ENCODE measurements at places on chromosomes 16 and 17.

- no peak for DNase-seq
Observed at GRCh38 chr16:51763072-51763661, 612.1 kb upstream of the SALL1 start.

DNA sequence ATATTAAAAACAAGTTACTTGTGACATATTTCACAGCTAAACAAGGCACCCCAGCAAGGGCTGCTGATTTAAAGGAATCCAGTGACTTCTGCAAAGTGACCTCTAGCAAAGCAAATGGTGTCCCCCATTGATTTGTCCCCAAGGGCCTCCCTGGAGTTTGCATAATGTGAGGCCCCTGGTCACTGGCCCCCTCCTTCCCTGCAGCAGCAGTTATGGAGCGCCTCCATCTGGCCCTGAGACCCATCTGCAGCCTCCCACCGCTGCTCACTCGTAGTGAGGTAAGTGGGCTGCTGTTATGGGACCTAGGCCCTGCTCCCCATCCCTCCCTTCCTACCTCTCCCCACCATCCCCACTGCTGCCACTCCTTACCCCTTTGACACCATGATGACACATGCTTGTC lies 19.6 kb upstream of the EEF2K start:
- no peak for DNase-seq

GRCh38 chr16:15811481-15812400 lies 45.1 kb downstream of the MYH11 start:
- DNase-seq, result peak; percentile 87

DNA sequence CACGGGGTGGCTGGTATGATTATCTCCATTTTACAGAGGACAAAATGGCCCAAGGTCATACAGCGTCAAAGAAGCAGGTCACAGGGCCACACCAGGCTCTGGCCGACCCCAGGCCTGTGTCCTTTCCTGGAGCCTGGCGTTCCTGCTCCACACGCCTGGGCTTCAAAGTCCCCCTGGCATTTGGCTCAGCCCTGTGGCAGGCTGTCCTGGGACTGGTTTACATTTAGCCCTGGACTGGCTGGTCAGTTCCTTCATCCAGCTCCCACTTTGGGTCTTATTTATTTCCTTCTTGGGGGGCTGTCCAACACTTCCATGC lies 15.3 kb downstream of the TBX2 start:
- DNase-seq, result no peak

DNA sequence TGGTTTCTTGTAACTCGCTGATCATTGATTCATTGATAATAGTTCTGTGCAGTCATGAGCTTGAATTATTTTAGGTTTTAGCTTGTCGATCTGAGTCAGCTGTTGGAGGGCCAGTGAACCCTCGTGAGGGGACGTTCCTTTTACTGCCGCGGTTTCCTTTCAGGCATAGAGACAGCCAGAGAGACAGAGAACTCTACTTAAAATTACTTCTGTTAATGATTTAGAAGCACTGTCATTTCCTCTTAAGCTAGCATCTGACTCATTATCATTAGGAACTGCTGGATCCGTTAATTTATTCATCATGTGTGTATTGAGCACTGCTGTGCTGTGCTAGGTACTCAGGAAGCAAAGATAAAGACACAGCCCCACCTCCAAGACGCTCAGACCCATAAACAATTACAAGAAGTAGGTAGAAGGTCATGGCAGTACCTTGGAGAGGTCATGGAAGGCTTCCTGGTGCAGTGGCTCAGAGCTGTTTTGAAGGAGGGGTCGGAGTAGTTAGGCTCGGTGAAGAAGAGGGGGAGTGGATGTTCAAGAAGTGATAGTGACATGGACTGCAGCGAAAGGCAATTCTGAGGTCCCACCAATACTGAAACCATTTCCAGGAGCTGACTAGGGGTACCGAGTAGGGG lies 3.3 kb downstream of the PGS1 start:
- DNase-seq, result no peak

GRCh38 chr17:76331083-76331482 lies 22.6 kb downstream of the PRPSAP1 start:
- DNase-seq, result no peak

GRCh38 chr17:3890878-3891219 lies 2.0 kb downstream of the CAMKK1 start:
- DNase-seq, result no peak

GRCh38 chr17:37698911-37699255 lies 46.0 kb downstream of the HNF1B start:
- no peak for DNase-seq

- DNase-seq, result peak; percentile 13
Observed at GRCh38 chr17:49157784-49158183, 25.2 kb downstream of the B4GALNT2 start.

GRCh38 chr16:57630931-57631845 lies 2.8 kb downstream of the ADGRG1 start:
- DNase-seq, result no peak

GRCh38 chr17:45936610-45937009 lies 42.3 kb downstream of the MAPT start:
- no peak for DNase-seq

GRCh38 chr16:56932721-56933619 lies 1.0 kb downstream of the HERPUD1 start:
- peak; percentile 79 for DNase-seq

DNA sequence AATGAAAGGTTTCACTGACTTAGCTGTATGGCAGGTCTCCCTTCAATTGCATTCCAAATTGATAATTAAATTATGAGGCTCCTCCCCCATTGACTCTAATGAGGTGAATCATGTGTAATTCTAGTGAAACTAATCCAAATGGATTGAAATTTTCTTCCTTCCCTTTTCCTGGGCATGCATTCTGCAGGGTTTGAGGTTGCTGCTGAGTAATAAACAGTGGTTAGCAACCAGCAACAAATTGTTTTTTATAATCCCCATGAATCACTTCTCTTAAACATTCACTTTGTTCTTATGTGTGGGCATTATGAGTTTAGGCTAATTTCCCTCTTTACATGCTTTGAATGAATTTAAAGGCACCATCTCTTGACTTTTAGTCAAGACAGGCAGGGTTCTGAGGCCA lies 43.4 kb downstream of the MYOCD start:
- no peak for DNase-seq

DNA sequence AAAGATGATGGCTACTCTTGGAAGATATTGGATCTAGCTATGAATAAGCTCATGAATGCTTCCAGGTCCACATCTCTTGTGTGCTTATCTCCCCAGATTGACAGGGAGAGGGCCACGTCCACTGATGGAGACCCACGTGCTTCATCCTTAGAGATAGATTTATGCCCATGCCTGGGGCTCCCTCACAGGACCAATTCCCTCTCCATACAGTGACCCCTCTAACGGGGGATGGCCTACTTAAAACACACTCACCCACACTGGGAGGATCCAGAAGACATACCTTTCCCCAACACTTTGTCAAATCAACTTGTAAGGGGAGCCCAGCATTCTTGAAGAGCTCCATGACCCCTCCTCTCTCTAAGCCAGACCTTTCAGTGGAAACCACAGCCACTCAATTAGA lies 169.7 kb upstream of the CDH5 start:
- no peak for DNase-seq

DNA sequence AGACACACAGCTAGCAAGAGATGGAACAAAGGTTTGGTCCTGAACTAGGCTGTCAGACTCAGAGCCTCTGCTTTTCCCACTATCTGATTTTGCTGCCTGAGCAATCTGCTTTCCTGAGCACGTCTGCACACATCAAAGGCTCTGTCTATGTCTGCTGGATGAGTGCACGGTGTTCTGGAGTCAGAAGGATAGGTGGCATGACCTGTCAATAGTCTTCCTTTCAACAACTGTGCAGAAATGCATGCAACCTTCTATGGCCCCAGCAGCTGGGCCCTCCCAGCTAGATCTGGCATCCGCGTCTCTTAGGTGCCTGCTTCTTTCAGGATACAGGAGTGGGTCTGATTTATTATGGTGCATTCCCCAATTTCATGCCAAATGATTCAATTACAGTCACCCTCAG lies 138.3 kb downstream of the UTP18 start:
- DNase-seq, result no peak

DNA sequence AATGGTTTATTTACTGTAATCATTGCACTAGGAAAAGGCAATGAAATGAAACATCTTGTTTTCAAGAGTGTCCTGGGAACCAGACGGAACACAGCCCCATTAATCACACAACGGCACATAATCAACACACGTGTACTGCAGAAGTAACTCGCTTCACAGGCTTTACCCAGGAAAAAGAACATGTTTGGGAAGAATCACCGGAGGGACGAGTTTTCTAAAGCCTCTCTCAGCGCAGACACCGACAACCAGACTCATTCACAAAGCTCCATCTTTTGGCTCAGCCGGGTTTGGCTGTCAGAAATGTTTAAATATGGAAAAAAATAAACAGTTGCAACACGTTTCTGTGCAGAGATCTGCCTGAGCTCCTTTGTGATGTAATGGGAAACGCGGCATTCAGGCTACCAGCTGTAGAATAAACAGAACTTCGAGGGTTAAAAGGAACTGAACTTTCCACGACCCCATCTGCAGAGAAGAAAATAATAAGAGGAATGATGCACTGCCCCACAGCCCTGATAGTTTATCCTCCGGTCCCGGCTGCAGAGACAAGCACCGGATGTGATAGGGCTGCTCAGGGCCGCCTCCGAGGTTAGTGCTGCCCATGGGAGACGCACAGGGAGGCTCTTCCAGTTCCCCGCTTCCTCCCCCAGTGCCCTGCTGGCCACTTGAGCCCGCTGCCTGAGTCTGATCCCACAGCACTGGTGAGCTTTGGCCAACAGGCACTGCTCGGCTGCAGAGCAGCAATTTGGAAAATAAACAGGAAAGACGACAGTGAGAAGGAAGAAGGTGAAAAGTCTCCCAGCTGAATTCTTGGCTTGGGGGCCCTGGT lies 119.8 kb downstream of the HIC1 start:
- DNase-seq, result peak; percentile 99

DNA sequence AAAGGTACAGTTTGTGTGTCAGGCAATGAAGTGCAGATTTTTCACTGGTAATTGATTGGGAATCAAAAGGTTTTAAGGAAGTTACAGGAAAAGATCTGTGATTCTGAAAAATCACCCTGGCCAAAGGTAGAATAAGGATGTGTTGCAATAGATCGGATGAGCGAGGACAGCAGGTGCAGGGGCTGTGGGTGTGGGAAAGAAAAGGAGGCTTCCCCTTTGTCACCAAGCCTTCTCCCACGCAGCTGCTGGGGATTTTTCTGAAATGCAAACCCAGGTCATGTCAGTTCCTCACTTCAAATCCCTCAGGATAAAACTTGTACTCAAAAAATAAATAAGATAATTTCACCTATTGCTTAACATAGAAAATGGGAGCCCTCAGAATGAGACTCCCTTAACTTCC lies 47.9 kb upstream of the ARHGAP17 start:
- no peak for DNase-seq

GRCh38 chr16:66894948-66895688 lies 14.8 kb downstream of the PDP2 start:
- DNase-seq, result peak; percentile 86

DNA sequence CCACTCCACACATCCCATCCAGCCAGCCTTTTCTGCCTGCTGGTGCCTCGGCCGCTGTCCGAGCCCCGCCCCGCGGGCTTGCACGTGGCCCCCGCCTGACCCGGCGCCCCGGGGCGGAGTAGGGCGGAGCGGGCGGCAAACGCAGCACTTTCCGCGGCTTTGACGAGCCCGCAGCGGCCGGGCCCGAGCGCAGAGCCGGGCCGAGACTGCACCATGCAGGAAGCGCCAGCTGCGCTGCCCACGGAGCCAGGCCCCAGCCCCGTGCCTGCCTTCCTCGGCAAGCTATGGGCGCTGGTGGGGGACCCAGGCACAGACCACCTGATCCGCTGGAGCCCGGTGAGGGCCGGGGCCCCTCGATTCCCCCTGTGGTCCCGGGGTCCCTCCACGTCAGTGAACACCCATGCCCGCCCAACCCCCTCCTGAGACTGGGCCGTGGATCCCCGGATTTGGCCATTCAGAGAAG lies at the start of gene HSF4:
TSS of gene HSF4 (plus strand) at position 147 of the 463 bp plus-strand sequence. CDS start at position 214, 67 bp downstream.
- no peak for DNase-seq

DNA sequence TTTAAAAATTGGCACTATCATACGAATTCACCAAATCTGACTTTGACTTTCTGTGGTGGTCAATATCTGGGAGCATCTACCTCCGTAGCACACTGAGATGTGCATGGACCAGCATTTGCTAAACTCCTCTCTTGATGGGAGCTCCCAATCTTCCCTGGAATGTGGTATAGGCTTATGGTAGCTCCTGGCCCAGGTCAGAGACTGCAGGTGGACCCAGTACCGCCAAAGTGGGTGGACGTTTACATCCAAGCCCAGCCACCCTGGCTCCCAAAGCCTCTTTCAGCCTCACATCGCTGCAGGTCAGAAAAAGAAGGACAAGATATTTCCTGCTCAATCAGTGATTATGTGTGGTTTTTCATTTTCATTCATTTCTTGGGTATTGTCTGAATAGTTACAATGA lies 43.1 kb upstream of the NKD1 start:
- no peak for DNase-seq

GRCh38 chr17:83071365-83071764 lies 8.0 kb upstream of the METRNL start:
- no peak for DNase-seq

- DNase-seq, result peak; percentile 6
Observed at GRCh38 chr17:41837761-41838538, at the start of gene KLHL10. TSS of gene KLHL10 (plus strand) at chr17:41837825. CDS start at chr17:41837933, 108 bp downstream.

- no peak for DNase-seq
Observed at GRCh38 chr17:34715504-34715903, 136.1 kb downstream of the TMEM132E start.

DNA sequence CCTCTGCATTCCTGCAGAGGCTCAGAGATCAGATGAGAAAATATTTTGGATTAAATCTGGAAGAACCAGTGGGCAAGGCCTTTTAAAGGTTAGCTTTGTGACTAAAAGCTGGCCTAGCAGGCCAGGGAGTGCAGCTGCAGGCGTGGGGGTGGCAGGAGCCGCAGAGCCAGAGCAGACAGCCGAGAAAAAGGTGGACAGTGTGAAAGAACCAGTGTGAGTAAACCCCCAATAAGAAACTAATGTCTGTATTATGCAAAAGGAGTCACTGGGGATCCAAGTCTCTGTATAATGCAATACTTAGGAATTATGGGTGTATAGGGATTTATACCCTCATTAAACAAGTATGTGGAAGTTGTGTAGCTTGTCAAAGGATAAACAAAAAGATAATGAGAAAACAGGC lies 21.4 kb upstream of the SPACA3 start:
- DNase-seq, result no peak

GRCh38 chr16:66223176-66223780 lies 143.2 kb upstream of the CDH5 start:
- DNase-seq, result peak; percentile 60

GRCh38 chr16:9033125-9033830 lies 58.2 kb upstream of the HAPSTR1 start:
- DNase-seq, result peak; percentile 85

DNA sequence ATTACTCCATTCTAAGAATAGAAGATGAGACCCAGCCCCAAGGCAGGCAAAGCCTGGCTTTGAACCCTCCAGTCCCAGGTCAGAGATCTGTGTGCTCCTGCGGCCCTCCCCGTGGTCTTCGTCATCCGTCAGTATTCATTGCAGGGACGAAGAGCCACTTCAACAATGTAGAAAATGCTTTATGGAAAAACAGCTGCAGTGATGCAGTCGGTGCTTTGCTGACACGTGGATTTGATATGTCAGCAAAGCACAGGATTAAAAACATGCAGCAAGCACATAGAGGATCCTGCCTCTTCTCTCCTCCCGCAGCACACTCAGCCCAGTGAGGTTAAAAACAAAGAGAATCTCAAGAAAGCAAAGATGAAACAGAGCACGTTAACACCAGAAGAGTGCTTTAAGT lies 117.1 kb upstream of the AXIN2 start:
- DNase-seq, result peak; percentile 44

All from choroid plexus epithelial cell (primary cell).